Islet precursor cell (in vitro differentiated cells): ENCODE measurements at places on chromosomes 5 and 9.

- DNase-seq, result no peak
Measured at GRCh38 chr5:161442471-161442870, 104.1 kb downstream of the GABRB2 start.

- DNase-seq, result no peak
Measured at GRCh38 chr5:111722140-111722539, 34.9 kb downstream of the NREP start.

DNA sequence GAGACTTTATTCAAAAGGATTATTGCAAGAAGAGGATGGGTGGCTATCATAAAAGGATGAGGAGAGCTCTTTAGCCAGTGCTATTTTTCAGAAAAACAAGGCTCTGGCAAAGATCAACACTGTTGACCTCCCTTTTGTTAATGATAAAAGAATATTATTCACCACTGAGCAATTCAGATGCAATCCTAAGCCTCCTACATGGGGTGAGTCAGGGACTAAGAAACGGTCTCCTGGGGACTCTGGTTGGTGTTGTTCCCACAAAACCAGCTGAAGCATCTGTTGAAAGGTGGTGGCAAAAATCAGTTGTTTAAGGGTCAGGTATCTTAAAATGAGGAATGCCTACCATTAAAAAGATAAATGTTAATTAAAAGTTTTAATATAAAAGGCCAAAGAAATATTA, 7.7 kb upstream of the GCNT1 start:
- DNase-seq, result peak; percentile 16

DNA sequence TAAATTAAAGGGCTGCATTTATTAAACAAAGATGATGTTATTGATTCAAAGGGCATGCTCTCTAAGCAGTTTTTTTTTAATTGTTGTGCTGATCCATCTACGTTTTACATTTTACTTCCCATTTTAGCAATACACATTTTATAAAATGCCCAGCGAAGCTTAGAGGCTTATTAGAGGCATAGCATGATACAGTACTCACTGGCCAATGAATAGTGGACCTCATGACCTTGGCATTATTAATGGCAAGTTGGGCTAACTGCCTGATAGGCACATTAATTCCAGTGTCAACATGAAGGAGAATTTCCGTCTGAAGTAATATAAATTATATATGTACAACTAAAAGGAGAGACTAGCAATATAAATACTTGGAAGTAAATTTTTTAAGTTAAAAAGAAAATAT, 837.2 kb downstream of the EFNA5 start:
- DNase-seq, result no peak

GRCh38 chr5:1507961-1508658, 15.7 kb downstream of the LPCAT1 start:
- DNase-seq, result peak; percentile 33

GRCh38 chr9:110668570-110669167, at the start of gene MUSK:
TSS of gene MUSK (plus strand) at chr9:110668791. CDS start at chr9:110668905, 114 bp downstream.
- DNase-seq, result no peak

- DNase-seq, result no peak
Measured at GRCh38 chr5:172175263-172175719, 12.7 kb downstream of the STK10 start.

DNA sequence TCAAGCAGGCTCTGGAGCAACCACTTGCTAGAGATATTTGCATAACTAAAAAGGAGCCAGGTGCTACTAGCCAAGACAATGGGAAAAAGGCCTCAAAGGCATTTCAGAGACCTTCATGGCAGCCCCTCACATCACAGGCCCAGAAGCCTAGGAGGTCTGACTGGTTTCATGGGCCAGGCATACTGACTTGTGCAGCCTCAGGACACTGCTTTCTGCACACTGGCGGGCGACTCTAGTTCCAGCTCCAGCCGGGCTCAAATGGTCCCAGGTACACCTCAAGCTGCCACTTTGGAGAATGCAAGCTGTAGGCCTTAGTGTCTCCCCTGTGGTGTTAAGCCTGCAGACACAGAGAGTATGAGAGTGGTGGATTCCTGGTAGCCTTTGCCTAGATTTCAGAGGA, 27.1 kb downstream of the COX7C start:
- DNase-seq, result peak; percentile 54

- DNase-seq, result no peak
Measured at GRCh38 chr9:107188376-107188775, 94.7 kb upstream of the RAD23B start.

GRCh38 chr5:65926276-65926783, at the start of gene ERBIN:
TSS of gene ERBIN (plus strand) at chr5:65926575. CDS start at chr5:65992719, 66,144 bp downstream.
- peak; percentile 72 for DNase-seq

DNA sequence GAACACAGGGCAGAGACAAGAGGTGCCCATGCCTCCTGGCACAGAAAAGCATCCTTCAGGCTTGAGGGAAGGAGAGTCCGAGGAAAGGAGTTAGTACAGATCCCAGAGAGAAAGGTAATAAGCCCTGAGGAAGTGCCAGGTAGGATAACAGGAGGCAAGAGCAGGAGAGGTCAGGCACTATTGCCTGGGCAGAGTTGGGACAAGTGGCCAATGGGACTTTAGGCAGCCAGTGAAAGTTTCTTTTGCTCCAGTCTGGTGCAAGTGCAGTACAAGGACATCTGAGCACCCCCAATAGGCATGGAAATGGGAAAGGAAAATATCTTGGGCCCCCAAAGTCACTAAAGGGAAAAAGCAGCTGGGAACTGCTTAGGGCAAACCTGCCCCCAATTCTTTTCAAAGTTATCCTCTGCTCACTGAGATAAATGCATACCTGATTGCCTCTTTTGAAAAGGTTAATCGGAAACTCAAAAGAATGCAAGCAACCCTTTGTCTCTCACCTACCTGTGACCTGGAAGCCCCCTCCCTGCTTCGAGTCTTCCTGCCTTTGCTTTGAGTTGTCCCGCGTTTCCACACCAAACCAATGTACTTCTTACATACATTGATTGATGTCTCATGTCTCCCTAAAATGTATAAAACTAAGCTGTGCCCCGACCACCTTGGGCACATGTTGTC, 46.5 kb downstream of the ELOVL7 start:
- no peak for DNase-seq

- DNase-seq, result no peak
Measured at GRCh38 chr9:135164036-135164435, 76.6 kb downstream of the OLFM1 start.

GRCh38 chr9:71985297-71985911, 74.0 kb downstream of the C9orf85 start:
- no peak for DNase-seq

DNA sequence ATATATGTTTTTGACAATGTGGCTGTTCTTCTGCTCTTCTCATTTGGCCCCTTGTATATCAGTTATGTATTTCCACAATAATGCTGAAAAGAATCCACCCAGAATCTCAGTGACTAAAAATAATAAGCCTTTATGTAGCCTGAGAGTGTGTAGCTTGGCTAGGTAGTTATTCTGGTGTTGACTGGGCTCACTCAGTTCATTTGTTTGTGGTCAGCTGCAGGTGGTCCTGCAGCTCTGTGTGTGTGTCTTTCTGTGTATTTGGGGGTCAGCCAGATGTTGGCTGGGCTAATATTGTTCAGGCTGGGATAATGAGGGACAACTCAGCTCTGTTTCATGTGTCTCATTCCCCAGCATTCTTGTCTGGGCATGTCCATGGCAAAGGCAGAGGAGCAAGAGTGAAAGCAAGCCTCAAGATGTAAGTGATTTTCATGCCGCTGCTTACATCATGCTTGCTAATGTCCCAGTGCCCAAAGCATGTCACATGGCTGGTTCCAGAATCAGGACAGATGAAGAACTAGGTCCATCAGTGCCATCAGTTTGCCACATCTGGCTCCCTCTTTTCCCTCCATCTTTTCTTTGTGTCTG, 162.8 kb downstream of the KCTD16 start:
- DNase-seq, result no peak

DNA sequence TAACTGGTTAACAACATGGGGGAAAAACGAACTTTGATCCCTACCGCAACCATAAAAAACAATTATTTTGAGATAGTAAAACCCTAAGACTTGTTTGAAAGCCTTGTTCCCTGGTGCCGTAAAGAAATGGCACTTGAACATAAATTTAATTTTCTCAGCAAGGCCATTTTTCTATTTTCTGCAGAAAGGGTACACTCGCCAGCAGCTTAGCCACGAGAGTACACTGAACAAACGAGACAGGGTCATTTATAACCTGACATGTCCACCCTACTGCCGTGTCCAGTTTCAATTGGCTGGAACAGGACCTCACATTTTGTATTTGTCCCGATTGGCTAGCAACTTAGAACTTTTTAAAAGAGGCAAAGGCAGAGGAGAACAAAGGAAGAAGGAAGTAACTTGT, 26.8 kb downstream of the FBXW11 start:
- DNase-seq, result no peak

DNA sequence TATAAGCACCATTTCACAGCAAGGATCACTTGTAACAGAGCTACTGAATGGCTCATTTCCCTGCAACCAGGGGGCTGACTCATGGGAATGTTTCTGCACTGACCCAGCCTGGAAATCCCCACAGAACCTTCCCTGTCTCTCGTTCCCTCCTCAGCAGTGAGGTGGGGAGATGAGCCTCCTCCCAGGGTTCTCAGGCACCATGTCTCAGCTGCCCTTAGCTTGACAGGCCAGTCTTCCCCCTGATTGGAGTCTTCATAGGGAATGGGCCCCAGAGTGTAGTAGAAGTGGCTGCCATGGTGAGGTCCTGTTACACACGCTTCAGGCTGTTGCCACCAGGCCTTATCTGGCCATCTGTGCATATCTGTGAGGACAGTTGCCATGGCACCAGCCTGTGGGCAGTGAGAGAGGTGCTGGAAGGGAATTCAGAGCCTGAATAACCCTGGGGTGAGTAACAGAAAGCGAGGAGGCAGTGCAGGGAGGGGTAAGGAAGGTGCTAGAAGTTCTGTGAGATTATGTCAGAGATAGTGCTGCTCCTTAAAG, 324.4 kb downstream of the ENC1 start:
- DNase-seq, result peak; percentile 99

- DNase-seq, result no peak
Measured at GRCh38 chr9:1709347-1709746, 305.8 kb upstream of the SMARCA2 start.

DNA sequence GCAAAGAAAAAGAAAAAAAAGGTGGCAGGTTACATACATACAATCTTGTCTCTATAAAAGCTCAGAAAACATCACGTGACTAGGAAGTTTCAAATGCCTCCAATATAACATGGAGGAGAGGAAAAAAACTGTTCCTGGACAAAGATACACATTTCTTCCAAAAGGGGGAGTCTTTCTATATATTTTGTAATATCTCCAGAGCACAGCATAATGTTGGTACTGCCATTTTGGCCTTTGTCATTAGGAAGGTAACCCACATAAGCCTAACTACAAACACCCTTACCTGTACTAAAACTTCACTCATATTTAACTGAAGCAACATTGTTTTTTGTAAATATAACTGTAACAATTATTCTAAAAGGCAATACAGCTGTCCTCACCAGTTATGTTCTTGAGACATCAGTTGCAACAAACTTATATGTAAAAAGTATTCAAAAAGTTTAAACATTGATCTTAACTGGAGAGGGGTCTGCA, 1.2 kb upstream of the BTF3 start:
- DNase-seq, result no peak

GRCh38 chr9:16384993-16385392, 485.5 kb downstream of the BNC2 start:
- no peak for DNase-seq

DNA sequence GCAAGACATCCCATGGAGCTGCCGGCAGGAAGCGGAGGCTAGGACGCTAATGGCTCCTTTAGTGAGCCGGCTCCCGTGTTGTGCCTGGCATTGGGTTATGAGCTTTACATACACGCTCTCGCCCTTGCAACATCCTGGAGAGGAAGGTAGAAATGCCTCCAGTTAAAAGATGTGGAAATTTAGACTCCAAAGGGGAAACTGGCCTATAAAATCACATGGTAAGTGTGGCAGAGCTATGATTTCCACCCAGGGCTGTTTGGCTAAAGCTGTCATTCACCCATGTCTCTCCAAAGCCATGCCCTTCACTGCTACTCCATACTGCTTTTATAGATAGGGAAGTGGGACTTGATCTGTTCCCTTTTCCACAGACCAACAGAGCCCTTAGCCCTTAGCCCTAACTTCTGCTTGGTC, 5.2 kb downstream of the GM2A start:
- DNase-seq, result no peak

- no peak for DNase-seq
Measured at GRCh38 chr9:93223260-93224180, 39.6 kb downstream of the WNK2 start.

- no peak for DNase-seq
Measured at GRCh38 chr5:43336159-43336558, 22.9 kb upstream of the HMGCS1 start.

GRCh38 chr9:120385606-120386389, 194.2 kb downstream of the CDK5RAP2 start:
- no peak for DNase-seq

DNA sequence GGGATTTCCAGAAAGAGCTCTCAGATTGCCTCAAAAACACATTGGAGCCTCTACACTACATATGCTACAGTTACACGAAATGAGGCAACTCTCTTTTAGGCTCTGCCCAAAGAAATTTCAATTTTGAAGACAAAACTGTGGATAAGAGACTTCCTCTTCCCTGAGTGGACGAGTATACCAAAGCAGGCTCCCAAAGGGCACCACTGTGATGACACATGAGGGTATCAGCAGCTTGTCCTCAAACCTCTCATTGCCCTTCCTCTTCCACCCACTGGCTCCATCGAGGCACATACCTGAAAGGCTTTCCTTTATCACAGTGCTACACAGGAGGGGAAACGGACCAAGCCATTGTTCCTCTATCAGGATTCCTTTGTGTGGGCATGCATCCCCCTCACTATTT, 11.3 kb downstream of the CKMT2 start:
- DNase-seq, result no peak

DNA sequence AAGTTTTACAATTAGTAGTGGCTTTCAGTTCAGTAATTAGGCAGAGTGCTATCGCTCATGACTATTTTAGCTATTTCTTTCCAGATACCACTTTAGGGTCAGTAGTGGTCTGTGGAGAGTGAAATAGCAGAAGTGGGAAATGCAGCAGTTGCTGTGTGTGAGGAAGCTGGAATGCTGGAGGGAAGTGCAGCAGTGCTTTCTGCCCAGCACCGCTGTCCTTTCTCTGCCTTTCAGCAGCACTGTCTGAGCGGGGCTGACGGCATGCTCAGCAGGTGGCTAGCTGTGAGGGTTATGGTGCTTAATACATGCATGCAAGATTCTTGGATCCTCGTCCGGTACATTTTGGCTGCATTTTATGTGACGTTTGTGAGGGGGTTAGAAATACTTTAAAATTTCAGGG, 213.9 kb downstream of the PBX3 start:
- DNase-seq, result no peak

DNA sequence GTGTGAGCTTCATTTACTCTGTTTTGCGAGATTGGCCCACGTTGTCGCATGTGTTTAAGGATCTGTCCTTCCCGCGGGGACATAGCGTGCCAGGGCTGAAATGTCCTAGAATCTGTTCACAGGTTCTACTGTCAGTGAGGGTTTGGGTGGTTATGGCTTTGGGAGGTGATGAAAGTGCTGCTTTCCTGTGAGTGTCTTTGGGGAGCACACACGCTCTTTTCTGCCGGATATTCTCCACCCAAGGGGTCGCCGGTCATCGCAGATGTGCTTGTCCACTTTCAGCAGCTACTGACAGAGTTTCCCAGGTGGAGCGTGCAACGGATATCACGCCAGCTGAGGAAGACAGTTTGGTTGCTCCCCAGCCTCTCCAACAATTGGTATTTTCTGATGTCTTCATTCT, 32.1 kb downstream of the PROP1 start:
- DNase-seq, result no peak

GRCh38 chr5:26388976-26389375, 649.4 kb downstream of the CDH9 start:
- DNase-seq, result no peak

- no peak for DNase-seq
Measured at GRCh38 chr5:22306011-22306410, 547.1 kb downstream of the CDH12 start.
